Left kidney (tissue), 8 donors: ENCODE measurements at places on chromosomes 2 and 18.

DNA sequence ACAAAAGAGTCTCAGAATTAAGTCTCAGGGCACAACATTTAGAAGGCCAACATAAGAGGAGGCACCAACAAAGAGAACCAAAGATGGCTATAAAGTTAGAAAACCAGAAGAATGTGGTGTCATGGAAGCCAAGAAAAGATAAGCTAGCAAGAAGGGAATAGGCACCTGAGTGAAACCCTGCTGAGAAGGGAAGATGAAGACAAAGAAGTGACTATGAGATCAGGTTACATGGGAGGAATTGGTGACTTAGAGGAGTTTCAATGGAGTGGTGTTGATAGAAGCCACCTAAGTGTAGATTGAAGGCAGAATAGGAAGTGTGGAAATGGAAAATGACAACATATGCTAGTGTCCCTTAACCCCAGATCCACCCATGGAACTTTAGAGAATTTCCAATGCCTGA lies 327.6 kb upstream of the KCNJ3 start:
- DNase-seq, result no peak

DNA sequence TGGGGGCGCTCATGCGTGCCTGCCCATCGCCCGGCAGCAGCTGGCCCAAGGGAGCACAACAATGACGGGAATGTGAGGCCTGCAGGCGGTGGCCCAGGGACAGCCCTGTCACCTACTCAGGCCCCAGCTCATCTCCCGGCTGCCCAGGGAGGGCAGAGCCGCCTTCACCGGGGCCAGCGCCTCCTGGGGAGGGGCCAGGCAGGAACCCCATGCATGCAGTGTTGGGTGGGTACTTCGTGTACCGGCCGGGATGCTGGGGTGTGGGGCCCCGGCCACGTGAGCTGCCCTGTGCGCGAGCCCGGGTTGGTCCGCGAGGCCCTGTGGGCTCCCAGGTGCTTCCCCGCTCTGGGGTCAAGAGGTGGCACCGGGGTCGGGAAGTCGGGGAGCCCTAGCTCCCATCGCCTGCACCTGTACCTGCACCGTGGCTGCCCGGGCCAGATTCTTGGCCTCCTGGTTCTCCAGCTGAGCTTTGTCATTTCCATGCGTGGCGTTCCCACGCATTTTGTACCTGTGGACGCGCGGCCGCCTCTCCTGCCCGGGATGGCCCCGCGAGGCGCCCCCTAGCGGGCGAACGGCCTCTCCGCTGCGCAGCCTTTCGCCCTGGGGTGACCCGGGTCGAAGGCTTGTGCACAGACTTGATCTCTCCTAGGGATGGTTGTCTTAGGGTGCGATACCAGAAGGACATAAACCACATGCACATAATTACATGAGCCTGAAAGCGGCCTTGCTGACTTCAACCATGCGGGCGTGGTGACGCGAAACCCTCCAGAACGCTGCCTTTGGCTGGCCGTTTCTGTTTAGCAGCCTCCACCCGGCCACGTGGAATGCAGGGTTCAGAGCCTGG lies 950 bp downstream of the KLHL30 start:
- no peak for DNase-seq

DNA sequence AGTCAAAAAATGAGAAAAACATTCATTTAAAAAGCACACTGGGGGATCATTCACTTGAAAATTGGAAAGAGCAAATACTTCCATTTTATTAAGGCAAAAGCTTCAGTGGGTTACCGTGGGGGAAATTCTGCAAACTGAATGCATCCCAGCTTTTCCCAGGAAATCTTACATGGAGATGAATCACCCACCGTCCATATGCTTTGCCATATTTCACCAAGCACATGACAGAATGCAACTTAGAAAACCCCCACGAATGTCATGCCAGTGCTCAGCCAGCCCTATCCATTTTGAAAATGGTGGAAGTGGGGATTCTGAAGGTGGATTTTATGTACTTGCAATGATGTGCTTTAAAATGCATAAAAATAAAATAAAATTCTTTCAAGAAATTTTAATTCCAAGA lies 485.5 kb upstream of the ID2 start:
- no peak for DNase-seq

- DNase-seq, result no peak
Measured at GRCh38 chr2:160353166-160353565, 140.4 kb downstream of the RBMS1 start.

DNA sequence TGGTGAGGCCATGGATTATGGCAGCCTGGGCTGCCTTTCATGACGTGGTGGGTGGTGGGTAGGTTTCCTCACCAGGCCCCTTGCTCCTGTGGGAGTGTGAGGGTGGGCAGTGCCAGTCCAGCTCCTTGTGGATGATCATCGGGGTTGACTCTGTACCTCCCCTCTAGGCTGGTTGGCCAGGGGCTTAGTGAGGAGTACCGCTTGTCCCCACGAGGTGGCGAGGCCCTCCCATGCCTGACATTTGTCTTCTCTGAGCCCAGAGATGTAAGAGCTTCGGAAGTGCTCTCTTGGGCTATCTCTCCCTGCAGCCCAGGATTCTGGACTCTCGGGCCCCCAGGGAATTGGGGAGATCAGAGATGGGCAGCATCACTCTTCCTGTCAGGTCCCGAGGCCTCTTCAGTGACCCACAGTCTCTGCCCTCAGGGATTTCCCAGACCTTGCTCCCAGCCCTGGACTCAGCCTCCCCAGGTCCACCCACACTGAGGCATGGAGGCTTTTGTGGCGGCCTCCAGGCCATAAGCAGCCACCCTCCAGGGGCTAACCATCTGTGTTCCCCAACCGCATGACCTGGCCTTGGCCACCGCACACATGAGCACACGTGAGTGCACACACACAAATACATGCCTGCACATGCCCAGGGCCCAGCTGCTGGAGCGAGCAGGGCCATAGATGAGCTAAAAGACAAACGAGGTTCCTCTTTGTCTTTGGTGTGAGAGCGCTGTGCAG lies 6.5 kb downstream of the SPR start:
- DNase-seq, result no peak

DNA sequence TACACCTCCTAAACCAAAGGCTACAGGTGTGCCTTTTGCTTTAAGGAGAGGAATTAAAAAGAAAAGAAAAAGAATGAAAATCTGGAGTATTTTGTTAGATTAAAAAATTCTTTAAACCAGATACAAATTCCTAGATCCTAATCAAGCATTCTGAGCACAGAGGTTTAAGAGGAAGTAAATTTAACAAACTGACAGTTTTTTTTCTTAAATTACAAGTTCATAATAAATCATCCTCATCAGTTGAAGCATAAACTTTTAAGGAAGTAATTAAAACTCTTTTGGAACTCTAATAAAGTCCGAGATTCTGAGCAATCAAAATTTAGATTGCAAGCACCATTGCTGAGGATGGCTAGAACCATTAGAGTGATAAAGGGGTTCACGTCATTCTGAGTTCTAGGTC lies 75.1 kb downstream of the POLE4 start:
- DNase-seq, result no peak
